ENCODE measurements at places on chromosomes 11 and 22.
A peak's percentile ranks its signal among the peaks of the same experiment; 100 is the strongest.

DNA sequence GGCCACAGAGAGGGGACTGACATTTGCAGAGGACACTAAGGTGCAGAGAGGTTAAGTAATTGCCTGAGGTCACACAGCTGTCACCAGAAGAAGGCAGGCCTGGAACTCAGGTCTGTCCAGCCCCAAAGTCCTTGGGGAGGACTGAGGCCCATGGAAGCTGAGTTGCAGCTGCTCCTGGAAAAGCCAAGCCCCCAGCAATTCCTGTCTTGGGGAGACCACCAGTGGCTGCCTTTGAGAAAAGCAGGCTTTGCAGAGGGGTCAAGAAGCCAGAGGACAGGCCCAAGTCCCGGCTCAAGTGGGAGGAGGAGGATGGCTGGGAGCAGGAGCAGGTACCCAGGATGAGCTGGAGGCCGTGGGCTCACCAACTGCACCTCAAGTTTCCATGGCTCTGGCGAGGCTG lies 3.4 kb downstream of the NFAM1 start:
- no peak for DNase-seq

DNA sequence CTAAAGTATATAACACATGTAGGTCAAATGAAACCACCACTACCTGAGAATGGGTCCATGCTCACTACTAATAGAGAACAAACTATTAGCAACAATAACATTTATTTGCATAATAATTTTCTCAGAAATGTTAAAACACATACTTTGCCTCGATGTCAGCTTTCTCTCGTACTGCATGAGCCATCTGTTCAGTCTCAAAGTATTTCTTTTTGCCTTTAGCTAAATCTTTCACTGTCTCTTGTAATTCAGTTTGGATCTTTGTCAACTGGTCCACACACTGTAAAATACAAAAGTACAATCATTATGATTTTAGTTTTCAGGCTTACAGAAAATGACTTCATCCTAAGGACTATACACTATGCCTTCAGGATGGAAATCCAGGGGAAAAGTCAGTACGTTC lies 153.3 kb downstream of the FCHSD2 start:
- DNase-seq: no peak

DNA sequence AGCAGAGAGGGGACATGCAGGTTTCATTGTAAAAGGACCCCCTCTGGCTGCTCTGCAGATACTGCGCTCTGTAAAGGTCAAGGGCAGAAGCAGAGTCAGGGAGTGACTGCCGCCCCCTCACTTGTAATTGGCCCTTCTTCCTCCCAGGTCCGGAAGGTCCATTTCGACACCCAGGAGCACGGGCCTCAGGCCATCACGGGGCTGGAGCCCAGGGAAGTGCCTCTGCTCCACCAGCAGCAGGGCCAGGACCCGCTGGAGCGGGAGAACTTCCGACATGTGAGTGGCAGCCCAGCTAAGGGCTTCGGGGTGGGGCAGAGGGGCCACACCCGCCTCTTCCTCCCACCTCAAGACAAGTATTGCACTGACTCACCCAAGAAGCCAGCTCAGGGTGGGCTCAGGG lies 24.0 kb upstream of the LRRC10B start:
- DNase-seq: no peak

DNA sequence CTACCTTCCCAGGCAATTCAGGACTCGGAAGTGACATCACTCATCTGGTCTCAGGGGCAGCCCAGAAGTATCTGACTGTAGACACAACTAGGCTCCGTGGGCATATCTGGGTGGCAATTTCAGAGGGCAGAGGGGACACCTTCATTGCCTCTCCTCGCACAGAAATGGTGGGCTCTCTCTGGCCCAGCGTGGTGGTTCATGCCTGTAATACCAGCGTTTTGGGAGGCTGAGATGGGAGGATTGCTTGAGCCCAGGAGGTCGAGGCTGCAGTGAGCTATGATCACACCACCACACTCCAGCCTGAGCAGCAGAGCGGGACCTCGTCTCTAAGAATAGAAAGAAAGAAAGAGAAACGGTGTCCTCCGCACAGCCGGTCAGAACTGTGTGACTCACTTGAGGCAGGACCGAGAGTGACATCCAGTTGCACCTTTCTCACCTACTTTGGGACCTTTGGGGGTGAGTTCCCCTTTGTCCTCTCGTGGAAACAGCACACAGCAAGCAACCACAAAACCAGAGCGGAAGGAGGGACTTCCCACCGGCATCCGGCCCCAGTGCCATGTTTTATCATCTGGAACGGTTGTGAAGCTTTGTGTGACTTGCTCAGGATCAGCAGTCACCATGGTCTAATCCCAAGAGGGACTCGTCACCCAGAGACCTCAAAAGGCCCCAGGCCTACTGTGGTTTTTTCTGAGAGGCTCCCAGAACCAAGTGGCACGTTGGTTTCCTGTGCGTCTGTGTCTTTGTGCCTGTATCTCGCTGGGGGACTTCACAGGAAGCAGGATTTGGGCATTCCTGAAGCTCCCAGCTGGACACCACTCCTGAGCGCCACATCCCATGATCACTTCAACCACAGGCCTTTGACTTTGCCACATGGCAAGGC lies 38.4 kb upstream of the EMID1 start:
- no peak for DNase-seq

- DNase-seq: no peak
Measured at GRCh38 chr11:24521601-24522000, 24.7 kb downstream of the LUZP2 start.

DNA sequence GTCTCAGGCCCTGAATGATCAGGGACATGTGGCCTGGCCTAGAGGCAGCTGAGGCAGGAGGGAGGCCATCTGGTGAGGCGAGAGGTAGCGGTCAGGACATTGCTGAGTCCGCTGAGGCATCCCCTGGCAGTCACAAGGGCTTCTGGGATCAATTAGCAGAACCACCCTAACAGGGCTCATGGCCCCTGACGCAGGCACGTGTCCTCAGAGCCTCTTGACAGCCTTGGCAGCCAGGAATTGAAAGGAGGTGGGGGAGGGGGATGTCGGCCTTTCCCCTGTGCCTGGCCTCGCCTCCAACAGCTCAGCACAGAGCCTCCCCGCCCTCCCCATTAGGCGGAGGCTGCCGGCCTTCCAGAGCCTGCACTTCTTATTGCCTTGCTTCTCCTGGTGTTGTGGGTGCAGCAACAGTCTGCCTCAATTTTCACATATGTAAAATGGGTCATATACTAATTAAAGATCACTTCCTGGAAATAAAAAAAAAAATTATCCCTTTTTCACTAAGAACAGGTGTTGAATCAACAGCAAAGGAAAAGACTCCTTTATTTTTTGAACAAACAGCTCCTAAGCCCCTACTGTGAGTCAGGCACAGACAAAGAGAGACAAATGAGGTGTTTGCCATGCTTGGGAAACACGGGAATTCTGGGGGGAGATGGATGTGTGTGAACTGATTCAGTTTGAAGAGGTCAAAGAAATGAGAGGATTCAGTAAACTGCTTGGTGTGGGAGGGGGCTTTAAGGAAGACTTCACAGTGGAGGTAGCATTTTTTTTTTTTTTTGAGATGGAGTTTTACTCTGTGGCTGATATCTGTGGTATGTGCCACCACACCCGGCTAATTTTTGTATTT lies 55.3 kb downstream of the NFAM1 start:
- DNase-seq: peak; percentile 53

GRCh38 chr22:27022274-27022895 lies 365.0 kb downstream of the MIAT start:
- no peak for DNase-seq

DNA sequence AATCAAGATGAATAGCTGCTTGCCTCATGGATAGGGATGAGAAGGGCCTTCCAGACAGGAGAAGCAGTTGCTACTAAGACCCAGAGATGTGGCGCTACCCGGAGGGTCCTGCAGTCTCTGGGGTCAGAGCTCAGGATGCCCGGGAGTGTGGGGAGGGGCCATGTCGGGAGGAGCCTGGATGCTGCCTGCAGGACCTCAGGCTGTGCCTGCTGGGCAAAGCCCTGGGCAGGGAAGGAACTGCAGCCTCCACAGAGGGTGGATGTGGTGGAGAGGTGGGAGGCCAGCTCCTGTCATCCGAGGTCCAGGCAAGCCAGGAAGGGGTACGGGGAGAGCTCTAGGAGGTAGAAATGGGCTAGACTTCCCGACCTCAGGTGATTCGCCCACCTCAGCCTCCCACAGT lies 11.0 kb downstream of the PRR5 start:
- DNase-seq: no peak

DNA sequence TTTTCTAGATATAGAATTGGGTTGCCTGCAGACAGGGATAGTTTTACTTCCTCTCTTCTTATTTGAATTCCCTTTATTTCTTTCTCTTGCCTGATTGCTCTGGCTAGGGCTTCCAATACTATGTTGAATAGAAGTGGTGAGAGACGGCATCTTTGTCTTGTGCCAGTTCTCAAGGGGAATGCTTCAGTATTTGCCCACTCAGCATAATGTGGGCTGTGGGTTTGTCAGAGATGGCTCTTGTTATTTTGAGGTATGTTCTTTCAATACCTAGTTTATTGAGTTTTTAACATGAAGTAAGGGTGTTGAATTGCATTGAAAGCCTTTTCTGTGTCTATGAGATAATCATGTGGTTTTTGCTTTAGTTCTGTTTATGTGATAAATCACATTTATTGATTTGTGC lies 273.9 kb upstream of the CHORDC1 start:
- DNase-seq: no peak

- no peak for DNase-seq
Measured at GRCh38 chr22:44998296-44998695, 11.5 kb downstream of the PHF21B start.

DNA sequence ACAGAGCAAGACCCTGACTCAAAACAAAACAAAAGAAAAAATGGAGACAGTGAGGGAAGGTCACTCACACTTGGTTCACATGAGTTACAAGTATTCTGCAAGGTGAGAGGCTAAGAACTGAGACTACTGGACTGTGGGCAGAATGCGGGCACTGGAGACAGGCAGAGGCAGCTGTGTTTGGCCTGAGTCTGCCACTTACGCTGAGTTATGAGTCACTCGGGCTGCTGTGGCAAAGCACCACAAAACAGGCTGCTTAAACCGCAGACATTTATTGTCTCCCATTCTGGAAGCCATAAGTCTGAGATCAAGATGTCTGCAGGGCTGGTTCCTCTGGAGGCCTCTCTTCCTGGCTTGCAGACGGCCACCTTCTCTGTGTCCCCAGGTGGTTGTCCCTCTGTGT lies 122.8 kb downstream of the SHANK2 start:
- DNase-seq: peak; percentile 43

DNA sequence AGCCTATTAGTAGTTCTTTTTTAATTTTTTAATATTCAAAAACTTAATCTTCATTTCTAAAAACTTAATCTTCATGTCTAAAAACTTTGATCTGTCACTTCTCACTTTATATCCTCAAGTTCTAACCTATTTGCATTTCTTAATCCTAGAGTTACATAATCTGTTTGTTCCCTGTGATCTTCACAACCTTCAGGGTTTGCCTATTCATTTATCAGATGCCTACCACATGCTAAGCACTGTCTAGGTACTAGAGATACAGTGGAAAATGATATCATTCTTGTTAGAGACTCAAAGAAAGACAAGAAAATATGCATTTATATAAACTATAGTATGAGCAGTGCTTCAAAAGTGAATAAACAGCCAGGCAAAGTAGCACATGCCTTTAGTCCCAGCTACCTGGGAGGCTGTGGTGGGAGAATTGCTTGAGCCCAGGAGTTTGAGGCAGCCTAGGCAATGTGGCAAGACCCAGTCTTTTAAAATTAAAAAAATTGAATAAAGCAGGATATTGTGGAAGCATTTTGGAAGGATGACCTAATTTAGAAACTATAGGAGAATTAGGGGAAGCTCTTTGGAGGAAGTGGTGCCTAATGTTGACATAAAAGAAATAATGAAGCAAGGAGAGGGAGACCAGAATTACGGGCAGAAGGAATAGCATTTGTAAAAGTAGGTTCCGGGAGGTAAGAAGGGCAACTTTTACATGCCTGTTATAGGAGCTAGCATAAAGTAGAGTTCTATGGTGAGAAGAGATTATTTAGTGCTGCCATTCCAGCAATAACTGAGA lies 54.4 kb upstream of the GRK2 start:
- DNase-seq: no peak

DNA sequence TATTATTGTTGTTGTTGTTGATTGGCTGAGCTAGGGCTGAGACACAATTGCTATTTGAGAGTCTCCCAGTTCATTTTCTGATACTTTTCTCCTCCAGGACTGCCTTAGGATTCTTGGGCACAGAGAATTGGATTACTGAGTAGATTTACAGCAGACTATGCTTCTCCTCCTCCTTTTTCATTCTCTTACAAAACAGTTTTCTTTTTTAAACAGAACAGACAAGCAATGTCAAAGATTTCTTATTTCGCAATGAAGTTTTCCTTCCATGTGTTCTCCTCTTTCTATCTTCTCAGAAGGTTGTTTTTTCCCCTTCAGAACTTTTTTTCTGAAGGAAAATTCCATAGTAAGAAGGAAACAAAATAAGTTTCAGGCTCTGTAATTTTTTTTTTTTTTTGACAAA lies 19.8 kb upstream of the TIMP3 start:
- no peak for DNase-seq
